CD4-positive, alpha-beta T cell (primary cell): ENCODE measurements at places on chromosomes 13 and 19. TPM values are rescaled to one million over a fixed set of nuclear protein-coding genes. Genes with fewer than 3 reads are reported as not detected.

DNA sequence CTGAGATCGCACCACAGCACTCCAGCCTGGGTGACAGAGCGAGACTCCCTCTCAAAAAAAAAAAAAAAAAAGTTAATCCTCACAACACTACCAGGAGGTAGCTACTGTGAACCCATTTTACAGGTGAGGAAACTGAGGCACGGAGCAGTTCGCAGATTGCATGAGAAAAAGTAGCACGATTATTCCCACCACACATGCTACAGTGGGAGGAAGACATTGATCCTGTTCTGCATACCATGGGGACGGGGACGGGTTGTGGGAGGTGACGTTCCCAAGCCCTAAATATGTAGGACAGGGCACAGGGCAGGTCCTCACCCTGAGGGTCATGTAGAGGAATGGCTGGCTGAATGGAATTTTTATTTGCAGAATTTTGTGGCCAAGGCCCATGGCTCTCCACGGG lies 23.7 kb downstream of the CLEC17A start:
- no peak overlapping the region for H3K27ac ChIP-seq
- no peak for DNase-seq
- no peaks in the 10 kb centered on the region for H3K36me3 ChIP-seq
- no peak overlapping the region for H3K4me3 ChIP-seq
- no peaks in the 10 kb centered on the region for H3K27me3 ChIP-seq

- peak within 1 kb of the TSS; percentile 78 for H3K27ac ChIP-seq
- no peaks in the 10 kb centered on the region for H3K27me3 ChIP-seq
- H3K4me1 ChIP-seq: peaks cover 6% of the 10 kb centered on the region
- no peaks in the 10 kb centered on the region for H3K36me3 ChIP-seq
- peak within 1 kb of the TSS; percentile 61 for H3K4me3 ChIP-seq
Observed at GRCh38 chr13:46211483-46212351, at the start of gene LRRC63. Gene LRRC63 (plus strand): TSS chr13:46211928. CDS start chr13:46213035, 1,107 bp downstream.

DNA sequence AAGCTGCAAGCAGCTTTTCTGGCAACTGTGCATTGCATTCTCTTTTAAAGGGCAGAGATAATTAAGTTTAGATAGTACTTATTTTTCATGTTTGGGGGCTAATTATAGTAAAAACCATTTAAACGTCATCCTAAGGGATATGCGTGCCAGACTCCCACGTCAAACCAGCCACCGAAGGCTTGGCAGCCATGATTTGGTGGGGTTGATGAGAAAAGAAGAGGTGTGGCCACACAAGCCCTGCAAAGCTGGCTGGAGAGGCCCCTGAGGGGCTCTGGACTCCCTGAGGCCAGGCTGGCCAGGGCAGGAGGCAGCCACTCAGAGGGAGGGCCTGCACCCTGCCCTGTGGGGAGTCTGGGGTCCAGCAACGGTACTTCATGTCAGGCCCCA lies 17.5 kb downstream of the PEPD start:
- H3K4me1 ChIP-seq: peaks cover 3% of the 10 kb centered on the region
- H3K36me3 ChIP-seq: peaks cover 16% of the 10 kb centered on the region
- no peak overlapping the region for H3K4me3 ChIP-seq
- H3K27ac ChIP-seq: no peak overlapping the region
- H3K27me3 ChIP-seq: no peaks in the 10 kb centered on the region
- DNase-seq: no peak

DNA sequence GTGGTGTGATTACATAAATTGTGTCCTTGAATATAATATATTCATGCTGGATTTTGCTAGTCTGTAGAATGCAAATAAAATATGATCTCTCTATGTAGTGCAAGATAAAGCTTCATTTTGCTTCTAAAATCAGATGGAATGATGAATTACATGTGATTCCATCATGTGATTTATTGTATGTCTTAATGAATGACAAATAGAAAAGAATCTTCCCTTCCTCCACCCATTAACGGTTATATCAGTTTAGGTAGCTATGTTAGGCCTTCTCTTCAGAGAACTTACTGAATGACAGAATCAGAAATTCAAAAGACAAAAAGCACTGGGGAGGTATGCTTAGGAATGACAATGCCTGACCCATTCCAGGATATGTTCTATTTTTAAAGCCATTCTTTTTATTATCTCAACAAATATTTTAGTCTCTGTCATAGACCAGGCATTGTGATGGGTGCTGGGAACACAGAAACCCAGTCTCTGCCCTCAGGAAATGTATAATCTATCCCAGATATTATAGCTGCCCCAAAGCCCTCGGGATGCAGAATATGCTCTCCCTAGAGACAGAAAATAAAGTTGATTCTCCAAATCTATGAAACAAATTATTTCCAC lies 90.6 kb downstream of the TEX26 start:
- H3K4me3 ChIP-seq: no peak overlapping the region
- H3K27ac ChIP-seq: no peak overlapping the region
- H3K27me3 ChIP-seq: peaks cover 4% of the 10 kb centered on the region
- no peaks in the 10 kb centered on the region for H3K36me3 ChIP-seq
- no peaks in the 10 kb centered on the region for H3K4me1 ChIP-seq

DNA sequence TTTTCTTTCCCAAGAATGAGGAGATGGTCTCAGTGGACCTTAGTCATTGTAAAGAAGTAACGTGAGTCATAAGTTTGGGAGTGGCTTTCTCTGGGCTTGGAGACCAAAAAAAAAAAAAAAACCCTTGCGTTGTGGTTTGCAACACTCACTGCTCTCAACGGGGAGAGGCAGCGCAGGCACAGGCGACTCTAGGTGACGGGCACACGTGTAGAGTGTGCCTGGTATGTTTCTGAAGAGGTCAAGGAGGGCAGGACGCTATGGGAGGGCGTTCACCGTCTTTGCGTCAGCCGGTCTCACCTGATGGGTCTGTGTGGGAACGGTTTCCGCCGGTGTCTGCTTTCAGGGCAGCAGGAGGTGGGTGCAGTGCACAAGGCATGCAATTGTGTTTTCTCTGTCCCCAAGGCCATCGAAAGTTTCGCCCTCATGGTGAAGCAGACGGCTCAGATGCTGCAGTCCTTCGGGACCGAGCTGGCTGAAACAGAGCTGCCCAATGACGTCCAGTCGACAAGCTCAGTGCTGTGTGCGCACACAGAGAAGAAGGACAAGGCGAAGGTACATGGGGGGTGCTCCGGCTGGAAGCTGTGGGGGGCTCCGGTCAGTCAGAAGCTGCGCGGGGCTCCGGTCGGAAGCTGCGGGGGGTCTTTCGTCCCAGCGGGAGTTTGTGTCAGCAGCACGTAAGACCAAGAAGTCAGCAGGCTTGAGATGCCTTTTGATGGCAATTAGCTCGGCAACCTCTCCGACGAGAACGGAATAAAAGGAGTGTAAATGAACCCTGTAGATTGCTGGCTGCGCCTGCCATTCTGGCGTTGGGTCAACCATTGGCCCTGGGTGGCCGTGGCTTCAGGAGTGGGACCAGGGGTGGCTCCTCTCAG lies 40.8 kb upstream of the F7 start:
- no peaks in the 10 kb centered on the region for H3K27me3 ChIP-seq
- H3K27ac ChIP-seq: no peak overlapping the region

DNA sequence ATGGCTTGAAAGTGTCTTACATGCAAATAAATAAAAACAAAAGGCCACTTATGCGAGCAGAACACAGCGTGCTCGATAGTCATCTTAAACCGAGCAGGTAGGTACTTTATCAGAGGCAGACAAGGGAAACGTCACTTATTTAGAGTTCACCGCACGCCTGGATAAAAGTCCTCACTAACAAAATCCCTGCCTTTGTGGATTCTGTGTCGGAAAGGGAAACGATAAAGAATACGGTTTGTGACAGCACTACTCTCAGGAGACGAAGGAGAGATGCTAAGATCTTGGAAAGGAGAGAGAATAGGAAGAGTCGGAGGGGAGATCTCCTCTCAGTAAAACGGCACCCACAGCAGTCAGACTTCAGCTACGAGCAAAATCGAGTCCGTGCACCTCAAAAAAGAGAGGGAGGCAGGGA lies 581 bp downstream of the RCBTB1 start:
- no peaks in the 10 kb centered on the region for H3K27me3 ChIP-seq
- peaks cover 10% of the 10 kb centered on the region for H3K36me3 ChIP-seq
- no peak overlapping the region for H3K27ac ChIP-seq
- peaks cover 14% of the 10 kb centered on the region for H3K4me1 ChIP-seq
- DNase-seq: no peak

GRCh38 chr13:102035969-102036368 lies 365.9 kb downstream of the FGF14 start:
- no peaks in the 10 kb centered on the region for H3K4me1 ChIP-seq
- no peaks in the 10 kb centered on the region for H3K27me3 ChIP-seq
- no peak overlapping the region for H3K4me3 ChIP-seq
- DNase-seq: no peak

DNA sequence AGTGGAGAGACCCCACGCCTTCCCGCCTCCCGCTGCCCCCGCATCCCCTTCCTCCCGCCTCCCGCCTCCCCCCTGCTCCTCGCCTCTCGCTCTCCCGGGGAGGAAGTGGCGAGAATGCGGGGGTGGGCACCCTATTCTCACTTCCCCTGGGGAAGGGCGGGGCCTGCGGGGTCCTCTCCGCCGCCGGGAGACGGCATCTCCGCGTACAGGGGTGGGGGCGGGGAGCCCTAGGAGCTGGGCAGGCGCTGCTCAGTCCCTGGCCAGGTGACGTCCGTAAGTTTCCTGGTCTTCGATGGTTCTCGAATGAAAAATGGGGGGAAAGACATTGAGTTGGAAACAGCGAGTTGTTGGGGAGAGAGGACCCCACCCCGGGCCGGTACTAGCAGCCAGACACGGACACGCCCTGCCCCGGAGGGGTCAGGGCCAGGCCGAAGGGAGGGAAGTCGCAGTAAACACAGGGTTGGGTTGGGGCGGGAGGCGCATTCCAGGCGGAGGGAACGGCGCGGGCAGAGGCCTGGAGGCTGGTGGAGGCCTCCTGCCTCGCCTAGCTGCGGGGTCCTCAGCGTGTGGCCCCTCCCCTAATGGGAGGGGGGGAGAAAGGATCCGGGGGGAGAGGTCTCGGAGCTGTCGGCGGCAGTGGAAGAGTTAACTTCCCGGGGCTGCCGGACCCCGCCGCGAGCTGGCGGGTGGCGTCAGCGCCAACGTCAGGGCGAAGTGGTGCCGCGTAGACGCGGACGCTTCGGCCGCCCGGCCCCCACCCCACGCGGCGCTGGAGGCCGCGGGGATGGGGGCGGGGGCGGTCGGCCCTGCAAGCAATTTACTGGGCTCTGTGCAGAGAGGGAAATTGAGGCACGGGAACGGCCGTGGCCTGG lies 10.4 kb upstream of the JUND start:
- no peaks in the 10 kb centered on the region for H3K27me3 ChIP-seq
- peak overlapping the region; percentile 91 for H3K4me3 ChIP-seq
- no peaks in the 10 kb centered on the region for H3K36me3 ChIP-seq
- peaks cover 67% of the 10 kb centered on the region for H3K4me1 ChIP-seq
- DNase-seq: peak; percentile 66
- H3K27ac ChIP-seq: peak overlapping the region; percentile 100

- no peaks in the 10 kb centered on the region for H3K36me3 ChIP-seq
- H3K27ac ChIP-seq: no peak overlapping the region
- peak overlapping the region; percentile 30 for H3K4me3 ChIP-seq
- peaks cover 53% of the 10 kb centered on the region for H3K4me1 ChIP-seq
- H3K27me3 ChIP-seq: peaks cover 94% of the 10 kb centered on the region
Observed at GRCh38 chr19:49422407-49423070, 702 bp downstream of the PTH2 start.

DNA sequence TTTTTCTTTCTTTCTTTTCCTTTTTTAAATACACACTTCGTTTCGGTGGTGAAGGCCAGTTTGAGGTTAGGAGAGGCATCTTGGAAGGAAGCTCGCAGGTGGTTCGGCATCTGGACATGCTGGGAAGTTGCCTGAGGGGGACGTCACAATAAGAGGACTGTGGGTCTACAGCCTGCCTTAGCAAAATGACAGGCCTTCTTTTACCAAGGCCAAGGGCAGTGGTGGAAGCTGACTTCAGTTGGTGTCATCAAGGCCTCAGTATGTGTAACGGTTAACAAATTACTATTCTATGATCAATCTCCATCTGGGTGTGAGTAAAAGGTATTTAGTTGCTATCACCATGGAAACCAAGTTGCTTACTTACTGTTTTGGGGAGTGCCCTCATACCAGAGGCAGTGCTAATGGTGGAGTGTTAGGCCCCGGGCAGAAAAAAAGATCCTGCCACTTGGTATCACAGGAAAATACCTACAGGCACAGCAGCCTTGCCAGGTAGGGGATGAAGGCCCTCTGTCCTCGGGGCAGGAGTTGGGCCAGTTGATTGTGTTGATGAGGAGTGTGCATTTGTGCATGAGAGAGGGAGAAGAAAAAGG lies 10.3 kb downstream of the ACTN4 start:
- H3K27ac ChIP-seq: no peak overlapping the region
- H3K36me3 ChIP-seq: peaks cover 26% of the 10 kb centered on the region
- peaks cover 69% of the 10 kb centered on the region for H3K4me1 ChIP-seq
- no peaks in the 10 kb centered on the region for H3K27me3 ChIP-seq
- DNase-seq: no peak
- H3K4me3 ChIP-seq: no peak overlapping the region

DNA sequence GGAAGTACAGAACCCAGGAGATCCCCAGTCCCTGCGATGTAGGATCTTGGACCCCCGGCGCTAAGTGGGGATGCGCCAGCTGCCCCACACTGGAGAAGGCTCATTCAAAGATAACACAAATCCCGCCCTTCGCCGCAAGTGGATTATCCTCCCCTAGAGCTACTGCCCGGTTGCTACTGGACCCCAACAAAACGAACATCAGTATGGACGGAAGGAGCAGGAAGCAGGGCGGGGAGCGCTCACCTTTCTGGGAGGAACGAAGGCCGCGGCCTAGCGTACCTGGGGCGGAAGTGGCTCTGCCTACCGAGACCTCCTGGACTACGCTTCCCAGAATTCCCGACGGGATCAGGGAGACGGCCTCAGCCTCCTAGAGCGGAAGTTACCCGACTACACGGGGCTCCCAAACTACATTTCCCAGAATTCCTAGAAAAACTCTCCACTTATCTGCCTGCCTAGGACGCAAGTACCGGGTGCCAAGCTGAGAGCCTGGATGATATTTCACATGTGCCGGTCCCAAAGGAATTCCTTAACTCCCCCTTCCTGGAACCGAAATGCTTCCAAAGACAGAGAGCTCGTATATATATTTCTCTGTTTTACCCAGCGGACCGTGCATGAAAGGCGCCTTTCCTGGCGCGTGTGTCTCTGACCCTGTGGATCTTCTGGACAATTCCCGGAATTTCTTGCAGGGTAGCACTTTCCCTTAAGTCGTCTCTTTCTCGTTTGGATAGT lies at the start of gene ZNF112:
Gene ZNF112, minus strand, starts transcription at position 298 of the 729 bp plus-strand sequence. CDS start 16,141 bp downstream, outside the sequence.
- no peak within 1 kb of the TSS for H3K27ac ChIP-seq
- peak within 1 kb of the TSS; percentile 39 for H3K4me3 ChIP-seq
- H3K36me3 ChIP-seq: no peaks in the 10 kb centered on the region
- no peak for DNase-seq
- H3K4me1 ChIP-seq: peaks cover 6% of the 10 kb centered on the region
- H3K27me3 ChIP-seq: no peaks in the 10 kb centered on the region

- H3K27ac ChIP-seq: no peak overlapping the region
- H3K27me3 ChIP-seq: no peaks in the 10 kb centered on the region
- no peaks in the 10 kb centered on the region for H3K36me3 ChIP-seq
- no peak for DNase-seq
Observed at GRCh38 chr13:24348797-24349515, 39.6 kb downstream of the C1QTNF9 start.

GRCh38 chr13:92196591-92197256 lies 798.3 kb downstream of the GPC5 start:
- H3K27ac ChIP-seq: no peak overlapping the region
- DNase-seq: no peak
- H3K4me3 ChIP-seq: no peak overlapping the region
- H3K4me1 ChIP-seq: no peaks in the 10 kb centered on the region

- H3K27ac ChIP-seq: no peak overlapping the region
- H3K4me3 ChIP-seq: no peak overlapping the region
- no peaks in the 10 kb centered on the region for H3K27me3 ChIP-seq
- no peaks in the 10 kb centered on the region for H3K4me1 ChIP-seq
Observed at GRCh38 chr13:34543836-34544235, 398.2 kb upstream of the NBEA start.

ZNF57 gene
- total RNA-seq: 0.82 TPM

TEKTIP1 gene
- total RNA-seq: 6.0 TPM

DGKH gene
- 6.0 TPM for total RNA-seq

F10 gene
- total RNA-seq: not detected

RCBTB1 gene
- 11.4 TPM for total RNA-seq

ZBTB45 gene
- 6.3 TPM for total RNA-seq

CPAMD8 gene
- total RNA-seq: 0.05 TPM

ABCA7 gene
- total RNA-seq: 118 TPM
